ENCODE measurements at places on chromosomes 1 and 21.

GRCh38 chr1:18581420-18581880 lies 49.2 kb upstream of the PAX7 start:
- peak; percentile 41 for DNase-seq

DNA sequence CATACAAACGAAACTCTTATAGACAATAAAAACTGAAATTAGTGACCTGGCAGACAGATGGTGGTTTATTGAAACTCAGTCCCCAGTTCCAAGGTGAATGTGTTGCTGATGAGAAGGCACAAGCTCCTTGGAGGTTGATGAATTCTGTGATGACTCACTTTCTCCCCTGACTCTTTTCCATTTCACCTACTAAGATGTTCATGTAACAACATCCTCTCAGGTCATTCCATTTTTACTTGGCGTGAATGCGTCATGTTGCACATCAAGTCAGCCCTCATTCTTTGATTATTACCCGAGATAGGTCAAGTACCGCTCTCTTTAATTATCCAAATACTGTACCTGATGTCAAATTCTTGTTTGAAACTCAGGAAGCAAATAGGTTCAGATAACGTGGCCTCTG lies 10.1 kb upstream of the IL10RB start:
- DNase-seq, result no peak

DNA sequence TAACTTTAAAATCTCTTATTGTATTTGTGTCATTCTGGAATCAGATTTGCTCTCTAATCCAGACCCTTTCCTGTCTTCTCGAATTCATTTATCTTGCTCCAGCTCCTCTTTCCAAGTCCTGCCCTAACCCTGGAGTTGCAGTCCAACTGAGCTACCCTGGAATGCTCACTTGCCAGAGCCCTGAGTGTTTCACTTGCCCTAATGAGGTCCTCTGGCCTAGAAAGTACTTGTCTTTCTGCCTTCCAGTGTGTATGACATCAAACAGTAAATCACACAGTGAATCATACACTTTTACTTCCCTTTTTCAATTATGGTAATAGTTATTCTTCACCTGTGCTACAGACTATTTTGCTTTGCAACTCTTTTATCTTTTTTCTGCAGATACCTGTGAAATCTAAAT lies 96.9 kb downstream of the NEK7 start:
- DNase-seq, result no peak

GRCh38 chr21:25569084-25569483 lies 38.2 kb downstream of the MRPL39 start:
- DNase-seq, result no peak

DNA sequence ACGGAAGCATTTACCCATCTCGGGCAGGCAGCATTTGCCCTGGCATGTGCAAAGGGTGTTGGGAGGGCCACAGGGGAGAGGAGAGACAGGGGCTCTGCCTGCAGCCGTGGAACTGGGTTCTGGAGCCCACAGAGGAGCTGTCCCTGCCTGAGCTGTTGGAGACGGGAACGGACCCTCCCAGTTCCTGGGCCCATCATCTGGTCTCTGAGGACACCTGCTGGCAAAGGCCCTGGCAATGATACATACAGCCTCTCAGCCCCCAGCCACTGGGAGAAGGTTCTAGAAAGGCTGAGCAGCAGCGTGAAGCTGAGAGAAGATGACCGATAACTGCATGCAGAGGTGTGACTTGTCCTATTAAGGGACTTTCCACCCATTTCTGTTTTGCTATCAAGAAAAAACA lies 31.4 kb downstream of the FAAP20 start:
- DNase-seq, result no peak

DNA sequence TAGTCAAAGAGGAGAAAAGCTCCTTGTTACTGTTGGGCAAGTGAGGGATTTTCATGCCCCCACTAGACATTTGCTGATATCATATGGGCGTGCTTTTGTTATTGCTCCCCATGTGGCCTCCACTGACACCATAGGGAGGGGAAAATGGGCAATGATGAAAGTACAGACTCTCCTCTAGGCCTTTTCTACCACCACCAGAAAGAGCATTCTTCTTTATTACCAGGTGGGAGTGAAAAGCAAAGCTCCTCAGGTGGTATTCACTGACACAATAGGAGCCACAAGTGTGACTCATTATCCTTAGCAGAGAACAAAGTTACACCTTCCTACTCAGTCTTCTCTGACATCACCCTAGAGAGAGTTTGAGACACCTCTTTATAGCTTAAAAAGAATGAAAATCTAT lies 667.1 kb downstream of the LTN1 start:
- peak; percentile 40 for DNase-seq

- DNase-seq, result peak; percentile 45
Observed at GRCh38 chr1:15489052-15489736, 13.3 kb downstream of the CELA2B start.

- DNase-seq, result no peak
Observed at GRCh38 chr1:113760102-113761080, 1.1 kb upstream of the PHTF1 start.

DNA sequence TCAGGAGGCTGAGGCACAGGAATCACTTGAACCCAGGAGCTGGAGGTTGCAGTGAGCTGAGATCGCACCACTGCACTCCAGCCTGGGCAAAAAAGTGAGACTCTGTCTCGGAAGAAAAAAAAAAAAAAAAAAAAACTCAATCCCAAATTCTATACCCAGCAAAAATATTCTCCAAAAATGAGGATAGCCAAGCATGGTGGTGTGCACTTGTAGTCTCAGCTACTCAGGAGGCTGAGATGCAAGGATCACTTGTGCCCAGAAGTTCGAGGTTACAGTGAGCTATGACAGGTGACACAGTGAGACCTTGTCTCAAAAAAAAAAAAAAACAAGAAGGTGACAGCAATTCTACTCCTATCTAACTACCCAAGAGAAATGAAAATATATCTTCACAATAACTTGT lies 6.4 kb downstream of the TMEM50B start:
- no peak for DNase-seq

DNA sequence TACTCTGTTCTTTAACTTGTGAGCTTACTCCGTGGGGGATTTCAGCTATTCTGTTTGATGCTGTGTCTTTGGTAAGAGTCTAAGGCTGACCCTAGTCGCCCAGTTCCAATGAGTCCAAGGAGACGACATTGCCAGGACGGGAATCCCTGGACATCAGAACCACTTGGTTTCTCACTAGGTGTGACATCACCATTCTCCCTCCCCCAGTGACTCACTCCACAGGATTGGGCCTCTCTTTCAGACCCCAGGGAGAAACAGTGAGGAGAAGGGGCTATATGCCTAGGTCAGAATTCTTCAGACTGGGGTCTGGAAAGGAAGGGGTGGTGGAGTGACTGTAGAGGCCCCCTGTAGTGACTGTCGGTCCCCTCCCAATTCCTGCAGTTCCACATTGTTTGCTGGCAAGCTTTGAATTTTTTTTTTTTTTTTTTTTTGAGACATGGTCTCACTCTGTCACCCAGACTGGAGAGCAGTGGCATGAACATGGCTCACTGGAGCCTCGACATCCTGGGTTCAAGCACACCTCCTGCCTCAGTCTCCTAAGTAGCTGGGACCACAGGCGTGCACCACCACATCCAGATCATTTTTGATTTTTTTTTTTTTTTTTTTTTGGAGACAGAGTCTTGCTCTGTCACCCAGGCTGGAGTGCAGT lies 21.3 kb downstream of the ALPL start:
- DNase-seq, result no peak

DNA sequence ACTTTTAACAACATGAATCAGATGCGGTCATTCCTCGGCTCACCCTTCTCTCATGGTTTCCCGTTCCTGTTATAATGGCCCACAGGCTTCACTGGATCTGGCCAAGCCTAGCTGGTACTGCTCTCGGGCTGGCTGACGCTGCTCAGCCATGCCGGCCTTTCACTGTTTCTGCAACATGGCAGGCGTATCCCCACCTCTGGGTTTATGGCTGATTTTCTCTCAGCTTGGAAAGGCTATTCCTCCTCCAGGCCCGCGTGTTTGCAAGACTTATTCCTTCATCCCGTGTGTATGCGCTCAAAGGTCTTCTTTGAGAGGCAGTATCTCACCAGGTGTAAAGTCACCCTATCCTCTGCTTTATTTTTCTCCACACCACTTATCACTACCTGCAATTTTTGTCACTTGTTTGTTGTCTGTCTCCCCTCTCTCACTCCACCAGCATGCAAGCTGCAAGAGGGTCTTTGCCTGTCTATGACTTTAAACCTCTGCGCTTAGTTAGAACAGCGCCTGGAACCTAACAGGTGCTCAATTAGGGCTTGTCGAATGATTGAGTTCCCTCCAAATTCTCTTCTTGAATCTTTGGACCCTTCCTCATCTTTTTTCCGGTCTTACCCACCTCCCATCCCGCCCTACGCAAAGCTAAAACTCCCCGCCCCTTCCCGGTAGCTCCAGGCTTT lies 491 bp upstream of the RAP1A start:
- DNase-seq, result no peak

- no peak for DNase-seq
Observed at GRCh38 chr21:14862794-14863720, 201.7 kb downstream of the NRIP1 start.

DNA sequence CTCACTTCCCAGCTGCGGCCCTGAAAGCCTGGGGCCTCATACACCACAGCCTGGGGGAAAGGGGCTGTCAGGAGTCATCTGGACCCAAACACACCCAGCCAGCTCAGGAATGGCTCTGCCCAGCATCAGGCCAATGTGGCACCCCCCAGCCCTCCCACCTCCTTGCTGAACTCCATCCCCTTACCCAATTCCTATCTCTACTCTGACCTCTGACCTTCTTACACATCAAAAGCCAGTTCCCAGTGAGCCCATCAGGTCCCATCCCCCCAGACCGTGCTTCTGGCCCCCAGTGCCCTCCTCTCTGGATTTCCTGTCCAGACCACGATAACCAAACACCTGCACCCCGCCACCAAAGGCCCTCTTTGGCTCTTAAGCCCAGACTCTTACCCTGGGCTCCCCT lies 16.3 kb downstream of the CRYBG2 start:
- no peak for DNase-seq

GRCh38 chr1:100773444-100773843 lies 53.9 kb downstream of the VCAM1 start:
- no peak for DNase-seq

DNA sequence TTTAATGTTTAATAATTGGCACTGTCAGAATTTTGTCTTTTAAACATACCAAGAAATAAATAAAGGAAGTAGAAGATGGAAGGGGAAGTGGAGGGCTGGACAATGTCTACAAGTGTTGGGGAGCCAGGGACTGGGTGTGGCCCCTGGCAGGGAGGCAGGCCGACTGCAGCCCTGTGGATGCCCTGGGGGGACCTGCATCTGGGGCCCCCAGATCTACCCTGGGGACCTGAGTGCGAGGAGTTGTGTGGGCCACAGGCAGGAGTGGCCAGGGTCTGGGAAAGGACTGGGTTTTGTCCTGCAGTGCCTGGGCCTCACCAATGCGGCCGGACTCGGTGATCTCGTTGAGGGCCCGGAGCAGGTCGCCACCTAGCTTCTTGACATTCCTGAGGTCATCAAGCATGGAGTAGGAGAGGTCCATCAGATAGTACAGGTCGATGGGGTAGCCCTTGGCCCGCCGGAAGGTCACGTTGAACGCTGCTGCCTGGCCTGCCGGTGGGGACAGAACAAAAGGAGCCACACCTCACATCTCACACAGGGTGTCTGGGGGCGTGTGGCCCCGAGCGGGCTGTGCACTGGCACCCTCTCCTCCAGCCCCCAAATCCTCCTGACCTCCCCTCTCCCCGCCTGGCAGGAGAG lies 17.5 kb downstream of the ITGB2 start:
- DNase-seq, result no peak

- DNase-seq, result no peak
Observed at GRCh38 chr1:234926559-234927311, 201.9 kb downstream of the TOMM20 start.

- no peak for DNase-seq
Observed at GRCh38 chr1:51488372-51489050, 30.6 kb downstream of the EPS15 start.

GRCh38 chr1:202959276-202959620 lies 1.1 kb upstream of the ADIPOR1 start:
- no peak for DNase-seq

- no peak for DNase-seq
Observed at GRCh38 chr1:105678334-105678733, 1378.1 kb upstream of the PRMT6 start.

- peak; percentile 50 for DNase-seq
Observed at GRCh38 chr1:41416552-41417334, 55.5 kb downstream of the FOXO6 start.

DNA sequence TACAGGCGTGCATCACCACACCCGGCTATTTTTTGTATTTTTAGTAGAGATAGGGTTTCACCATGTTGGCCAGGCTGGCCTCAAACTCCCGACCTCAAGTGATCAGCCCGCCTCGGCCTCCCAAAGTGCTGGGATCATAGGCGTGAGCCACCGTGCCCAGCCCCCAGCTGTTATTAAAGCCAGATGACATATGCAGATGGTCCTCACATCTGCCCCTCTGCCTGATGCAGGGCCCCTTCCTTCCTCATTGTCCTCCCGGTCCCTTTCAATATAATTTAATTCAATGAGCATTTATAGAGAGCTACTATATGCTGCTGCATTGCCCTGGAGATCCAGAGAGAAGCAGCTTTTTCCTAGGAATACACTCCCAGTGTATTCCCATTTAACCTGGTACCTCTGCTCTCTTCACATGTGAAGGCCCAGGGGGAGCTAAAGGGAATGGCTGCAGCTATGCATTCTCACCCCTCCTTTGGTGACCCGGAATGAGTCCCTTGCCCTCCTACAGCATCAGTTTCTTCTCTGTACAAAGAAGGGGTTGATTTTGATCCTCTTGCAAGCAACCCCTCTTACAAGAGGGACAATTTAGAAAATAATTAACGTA lies 55.6 kb downstream of the L1TD1 start:
- DNase-seq, result no peak

- DNase-seq, result no peak
Observed at GRCh38 chr1:150789396-150789795, 18.7 kb downstream of the CTSK start.

DNA sequence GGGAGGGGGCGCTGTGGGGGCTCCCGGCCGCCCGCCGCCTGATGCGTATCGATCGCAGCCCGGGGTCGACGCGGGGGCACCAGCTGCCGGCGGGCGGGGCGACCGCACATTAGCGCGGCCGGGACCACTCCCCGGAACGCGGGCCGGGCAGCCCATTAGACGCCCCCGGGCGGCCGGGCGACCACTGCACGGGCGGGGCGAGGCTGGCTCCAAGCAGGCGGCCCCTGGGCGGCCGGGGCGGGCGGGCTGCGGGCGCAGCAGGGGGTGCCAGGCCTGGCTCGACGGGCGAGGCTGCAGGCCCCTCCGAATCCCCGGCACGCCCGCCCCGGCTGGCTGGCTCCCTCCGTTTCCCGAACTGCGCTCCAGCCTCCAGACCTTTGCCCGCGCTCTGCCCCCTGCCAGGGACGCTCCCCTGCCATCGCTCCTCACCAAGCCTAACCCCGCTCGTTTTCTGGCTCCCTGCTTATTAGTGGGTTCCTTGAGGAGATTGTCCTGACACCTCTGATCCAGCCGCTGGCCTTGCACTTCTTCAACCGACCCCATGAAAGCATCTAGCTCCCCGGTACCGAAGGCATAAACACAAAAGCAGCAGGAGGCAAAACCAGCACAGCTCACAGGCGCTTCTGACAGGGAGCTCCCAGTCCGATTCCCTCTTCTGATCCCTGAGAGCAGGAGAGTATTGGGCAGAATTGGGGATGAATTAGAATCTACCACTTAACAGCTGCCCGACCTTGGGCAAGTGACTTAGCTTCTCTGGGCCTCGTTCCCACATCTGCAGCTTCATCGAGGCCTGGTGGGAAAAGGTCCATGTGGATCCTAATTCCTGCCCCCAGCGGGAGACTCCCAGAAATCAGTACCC lies 92.6 kb upstream of the CASZ1 start:
- no peak for DNase-seq

Data from NCI-H2107 (cell line).